ENCODE measurements at places on chromosomes 13 and 19. TPM values are rescaled to one million over a fixed set of nuclear protein-coding genes. Genes with fewer than 3 reads are reported as not detected.

The C13orf42 gene
- not detected for total RNA-seq

The DEDD2 gene
- total RNA-seq = 17.8 TPM

DNA sequence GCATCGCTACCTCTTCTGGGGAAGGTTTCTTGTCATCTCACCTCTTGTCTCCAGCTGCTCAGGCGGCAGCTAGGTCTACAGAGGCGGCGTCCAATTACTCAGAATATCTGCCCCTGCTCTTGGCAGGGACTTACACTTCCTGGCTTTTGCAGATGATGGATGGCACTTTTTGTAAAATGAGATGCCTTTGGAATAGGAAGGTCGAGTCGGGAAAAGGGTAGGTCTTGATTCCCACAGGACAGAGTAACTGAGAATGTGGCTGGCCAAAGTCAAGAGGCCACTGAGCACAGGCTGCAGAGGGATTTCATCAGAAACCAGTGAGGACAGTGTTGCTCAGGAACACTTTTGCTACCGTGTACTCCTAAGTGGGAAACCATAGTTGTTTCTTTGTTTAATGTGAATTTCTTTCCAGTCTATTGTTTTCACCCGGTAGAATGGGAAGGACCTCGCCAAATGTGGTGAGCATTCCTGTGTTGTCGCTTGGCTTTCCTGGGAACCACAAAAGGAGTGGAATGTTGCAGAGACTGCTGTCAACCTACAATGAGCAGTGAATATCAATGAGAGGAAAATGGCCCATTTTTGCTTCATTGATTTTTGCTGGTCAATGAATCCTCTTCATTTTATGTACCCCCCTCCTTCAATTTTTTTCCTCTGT is 383.7 kb downstream of the HS6ST3 start:
- no peak for DNase-seq

- DNase-seq = no peak
These were observed 12.5 kb upstream of the LILRA4 start for GRCh38 chr19:54351474-54351873.

The ZNF761 gene
- total RNA-seq = 13.2 TPM

GRCh38 chr19:29793116-29793727 is 18.6 kb upstream of the CCNE1 start:
- no peak for DNase-seq

DNA sequence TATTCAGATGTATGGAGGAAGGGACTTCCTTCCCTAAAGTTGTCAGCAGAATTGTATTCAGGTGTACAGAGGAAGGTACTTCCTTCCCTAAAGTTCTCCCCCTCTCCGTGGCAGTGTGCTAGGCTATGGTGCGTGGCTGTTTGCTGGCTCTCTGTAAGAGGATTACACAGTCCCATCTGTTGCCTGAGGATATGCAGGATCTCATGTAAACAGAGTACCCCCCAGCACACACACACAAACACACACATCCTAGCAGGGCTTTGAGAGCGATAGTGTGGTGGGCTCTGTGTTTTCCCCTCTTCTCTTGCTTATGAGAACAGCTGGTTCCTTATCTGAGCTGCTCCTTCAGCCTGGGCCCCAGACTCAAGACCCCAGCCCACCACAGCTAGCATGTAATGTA is 10.3 kb downstream of the NEK5 start:
- DNase-seq = no peak

DNA sequence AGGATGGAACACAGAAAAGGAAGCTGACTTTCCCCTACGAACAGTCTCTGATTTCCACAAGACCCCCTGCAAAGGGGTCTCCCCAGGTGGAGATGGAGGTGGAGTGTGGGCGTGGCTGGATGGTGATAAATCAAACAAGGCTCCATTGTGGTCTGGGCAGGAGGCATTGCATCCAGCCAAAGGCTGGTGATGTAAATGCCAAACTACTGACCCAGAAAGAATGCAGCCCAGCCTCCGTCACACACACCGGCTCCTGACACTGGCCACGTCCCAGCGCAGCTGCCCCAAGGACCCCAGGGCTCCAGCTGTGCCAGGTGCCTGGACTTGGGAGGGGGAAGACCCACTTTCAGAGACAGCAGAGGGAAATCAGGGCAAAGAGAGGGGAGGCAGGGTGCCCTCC is 6.3 kb downstream of the SLC7A1 start:
- no peak for DNase-seq

- DNase-seq = no peak
These were observed 3.8 kb downstream of the SHFL start for GRCh38 chr19:10089801-10090375.

- DNase-seq = peak; percentile 77
These were observed 2.1 kb upstream of the PNPLA6 start for GRCh38 chr19:7533281-7533885.

GRCh38 chr13:32889986-32890565 is 126.1 kb upstream of the KL start:
- no peak for DNase-seq

The USPL1 gene
- 28.3 TPM for total RNA-seq

- DNase-seq = no peak
These were observed 14.0 kb upstream of the ZNF491 start for GRCh38 chr19:11784356-11784755.

- peak; percentile 59 for DNase-seq
These were observed 39.2 kb downstream of the TSSK6 start for GRCh38 chr19:19475849-19476828.

The KLHL1 gene
- 23.2 TPM for total RNA-seq

The NAA16 gene
- total RNA-seq = 46.5 TPM

- no peak for DNase-seq
These were observed 1.3 kb downstream of the KLF16 start for GRCh38 chr19:1862068-1862423.

GRCh38 chr13:100490692-100491091 is 97.9 kb downstream of the GGACT start:
- no peak for DNase-seq

The ZNF442 gene
- total RNA-seq = 7.1 TPM

DNA sequence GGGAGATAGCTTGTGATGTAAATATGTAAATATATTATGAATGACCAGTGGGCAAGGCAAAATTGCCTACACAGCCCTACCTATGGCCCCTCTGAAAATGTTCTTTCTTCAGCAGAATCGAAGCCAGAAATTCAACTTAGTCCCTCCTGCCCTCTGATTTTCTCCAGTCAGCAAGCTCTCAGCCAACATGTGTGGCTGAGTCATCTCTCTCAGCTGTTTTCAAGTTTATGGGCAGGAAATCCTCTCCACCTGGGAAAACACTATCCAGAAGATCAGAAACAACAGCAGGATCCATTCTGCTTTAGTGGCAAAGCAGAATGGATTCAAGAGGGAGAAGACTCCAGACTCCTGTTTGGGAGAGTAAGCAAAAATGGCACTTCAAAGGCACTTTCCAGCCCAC is 8.9 kb upstream of the ZNF527 start:
- no peak for DNase-seq

GRCh38 chr19:32876236-32876918 is 6.8 kb upstream of the SLC7A9 start:
- DNase-seq = no peak

DNA sequence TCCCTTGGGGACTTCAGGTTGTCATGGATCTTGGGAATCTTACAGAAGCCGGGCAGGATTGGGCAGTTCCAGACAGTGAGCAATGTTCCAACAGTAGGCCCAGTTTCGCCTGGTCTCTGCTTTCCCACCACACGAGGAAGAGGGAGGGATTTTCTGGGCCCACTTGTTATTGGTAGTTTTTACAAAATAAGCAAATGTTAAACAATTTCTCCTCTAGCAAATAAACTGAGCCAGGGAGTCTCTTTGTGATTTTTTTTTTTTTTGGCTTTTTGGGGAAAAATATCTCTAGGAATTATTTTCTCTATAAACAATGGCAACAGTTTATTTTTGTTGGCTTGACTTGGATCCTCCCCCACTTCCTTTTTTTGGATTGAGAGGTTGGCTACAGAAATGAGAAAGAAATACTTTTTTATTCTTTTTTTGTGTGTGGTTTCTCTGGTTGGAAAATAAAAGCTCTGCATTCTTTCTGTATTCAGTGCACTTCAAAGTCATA is 89.3 kb downstream of the TM9SF2 start:
- no peak for DNase-seq

DNA sequence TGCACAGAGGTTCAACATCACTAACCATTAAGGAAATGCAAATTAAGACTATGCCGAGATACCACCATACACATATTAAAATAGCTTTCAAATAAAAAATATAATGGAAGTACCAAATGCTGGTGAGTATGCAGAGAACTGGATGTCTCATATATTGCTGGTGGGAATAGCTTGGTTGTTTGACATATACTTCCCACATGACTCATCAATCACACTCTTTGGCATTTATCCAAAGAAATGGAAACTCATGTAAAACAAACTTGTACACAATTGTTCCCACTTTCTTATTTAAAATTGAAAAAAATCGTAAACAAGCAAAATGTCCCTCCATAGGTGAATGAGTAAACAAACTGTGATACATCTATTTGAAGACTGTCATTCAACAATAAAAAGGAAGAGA is 982.6 kb upstream of the ATXN8OS start:
- DNase-seq = no peak

GRCh38 chr19:14450168-14450874 is 17.2 kb downstream of the PKN1 start:
- DNase-seq = no peak

GRCh38 chr19:27717825-27718224 is 1495.1 kb downstream of the UQCRFS1 start:
- no peak for DNase-seq

DNA sequence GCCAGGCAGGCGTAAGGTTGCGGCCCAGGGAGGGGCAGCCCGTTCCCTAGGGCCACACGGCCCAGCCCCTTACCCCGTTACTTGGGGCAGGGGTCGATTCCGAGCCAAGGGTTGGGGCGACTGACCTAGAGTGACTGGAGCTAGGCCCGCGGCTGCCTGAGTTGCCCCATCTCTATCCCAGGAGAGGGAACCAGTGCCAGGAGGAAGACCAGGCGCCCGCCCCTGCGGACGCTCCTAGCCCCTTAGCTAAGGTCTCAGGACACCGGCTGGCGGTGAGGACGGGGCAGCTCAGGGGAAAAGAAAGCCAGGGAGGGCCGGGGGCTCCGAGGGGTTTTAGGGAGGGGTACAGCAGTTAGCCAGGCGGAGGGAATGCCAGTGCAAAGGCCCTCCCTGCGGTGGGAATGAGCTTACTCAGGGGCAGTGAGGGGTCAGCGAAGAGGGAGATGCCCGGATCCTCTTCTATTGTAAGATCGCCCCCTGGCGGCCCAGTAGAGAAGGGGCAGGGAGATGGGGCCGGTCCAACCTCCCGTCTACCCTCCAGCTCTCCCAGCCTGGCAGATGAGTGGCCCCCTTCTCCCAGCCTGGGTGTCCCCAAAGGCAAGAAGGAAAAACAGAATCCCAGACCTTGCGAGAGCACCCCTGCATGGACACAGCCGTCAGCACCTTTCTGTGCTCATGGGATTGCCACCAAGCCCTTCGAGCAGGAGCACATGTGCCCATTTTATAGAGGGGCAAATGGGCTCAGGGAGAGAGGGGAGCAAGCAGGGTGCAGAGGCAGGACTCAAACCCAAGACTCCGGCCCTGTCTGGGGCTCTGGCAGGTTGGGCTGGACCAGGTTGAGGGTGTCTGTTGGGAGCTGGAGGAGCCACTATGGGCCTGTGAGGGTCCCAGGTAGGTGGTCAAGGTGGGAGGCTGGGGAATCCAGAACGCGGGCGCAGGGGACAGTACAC is 16.3 kb downstream of the CILP2 start:
- no peak for DNase-seq

The ACTL9 gene
- not detected for total RNA-seq

The TSSK6 gene
- 1.2 TPM for total RNA-seq

- no peak for DNase-seq
These were observed 534.9 kb upstream of the KLF12 start for GRCh38 chr13:74669149-74669548.

The LAMP1 gene
- total RNA-seq = 48.3 TPM

The SLC25A41 gene
- 0.91 TPM for total RNA-seq
